NCI-H2227 treated with DMSO at 0.1 percent for 48 hours (cell line): ENCODE measurements at places on chromosomes 2 and 18.

DNA sequence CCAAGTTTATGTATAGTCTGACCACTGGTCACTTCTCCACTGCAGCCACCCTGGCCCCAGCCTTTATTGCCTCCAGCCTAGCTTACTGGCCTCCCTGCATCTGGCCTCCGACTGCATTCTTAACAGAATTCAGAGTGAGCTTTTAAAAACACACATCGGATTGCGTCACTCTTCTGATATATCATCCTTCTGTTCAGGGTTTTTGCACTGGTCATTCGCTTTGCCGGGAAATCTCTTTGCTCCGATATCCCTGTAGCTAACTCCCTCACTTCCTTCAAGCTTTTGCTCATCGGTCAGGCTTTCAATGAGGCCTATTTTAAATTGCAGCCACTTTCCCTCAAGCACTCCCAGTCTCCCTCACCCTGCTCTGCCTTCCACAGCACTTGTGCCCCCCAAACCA is 101.6 kb upstream of the DLX2 start:
- no peak for DNase-seq

GRCh38 chr2:235495373-235496238 is 1.8 kb downstream of the AGAP1 start:
- no peak for DNase-seq

GRCh38 chr18:5879479-5879882 is 15.8 kb downstream of the TMEM200C start:
- no peak for DNase-seq

- no peak for DNase-seq
These were observed 182.1 kb upstream of the ZEB2 start for GRCh38 chr2:144702051-144702450.

- no peak for DNase-seq
These were observed 90.5 kb upstream of the FBXO11 start for GRCh38 chr2:47996808-47997207.
